HAP-1 (cell line): ENCODE measurements at places on chromosomes 1 and 21.

DNA sequence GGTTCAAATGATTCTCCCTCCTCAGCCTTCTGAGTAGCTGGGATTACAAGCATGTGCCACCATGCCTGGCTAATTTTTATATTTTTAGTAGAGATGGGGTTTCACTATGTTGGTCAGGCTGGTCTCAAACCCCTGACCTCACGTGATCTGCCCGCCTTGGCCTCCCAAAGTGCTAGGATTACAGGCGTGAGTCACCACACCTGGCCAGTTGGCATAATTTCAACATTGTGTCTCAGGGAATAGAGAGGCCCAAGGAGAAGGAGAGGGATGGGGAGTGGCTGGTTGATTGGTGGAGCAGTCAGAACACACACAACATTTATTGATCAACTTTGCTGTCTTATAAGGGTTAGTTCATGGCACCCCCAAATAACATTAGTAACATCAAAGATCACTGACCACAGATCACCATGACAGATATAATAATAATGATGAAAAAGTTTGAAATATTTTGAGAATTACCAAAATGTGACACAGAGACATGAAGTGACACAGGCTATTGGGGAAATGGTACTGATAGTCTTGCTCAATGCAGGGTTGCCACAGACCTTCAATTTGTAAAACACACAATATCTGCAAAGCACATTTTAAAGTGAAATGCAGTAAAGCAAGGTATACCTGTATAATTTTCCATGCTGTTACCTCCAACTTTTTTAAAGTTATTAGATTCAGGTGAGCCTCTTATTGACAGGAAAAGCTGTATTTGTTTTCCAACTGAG, 15.8 kb upstream of the CYB5R1 start:
- DNase-seq, result no peak

DNA sequence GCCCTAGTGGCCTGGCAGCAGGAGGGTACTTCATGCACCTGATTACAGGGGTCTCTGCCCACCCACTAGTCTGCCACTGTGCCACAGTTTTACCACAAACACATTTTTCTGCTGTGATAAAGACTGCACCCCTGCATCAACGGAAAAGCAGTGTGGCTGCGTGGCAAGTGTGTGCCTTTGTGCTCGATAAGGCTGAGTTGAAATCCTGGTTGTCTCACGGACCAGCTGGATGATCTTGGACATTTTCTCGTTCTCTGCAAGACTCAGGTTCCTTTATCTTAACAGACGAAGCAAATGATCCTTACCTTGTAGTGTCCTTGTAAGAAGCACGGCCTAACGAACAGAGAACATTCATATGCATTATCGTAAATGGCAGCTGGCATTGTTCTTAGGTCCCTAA, 10.2 kb downstream of the GRHL3 start:
- DNase-seq, result no peak

- DNase-seq, result no peak
These were observed 11.9 kb upstream of the COL18A1 start for GRCh38 chr21:45393021-45393420.

DNA sequence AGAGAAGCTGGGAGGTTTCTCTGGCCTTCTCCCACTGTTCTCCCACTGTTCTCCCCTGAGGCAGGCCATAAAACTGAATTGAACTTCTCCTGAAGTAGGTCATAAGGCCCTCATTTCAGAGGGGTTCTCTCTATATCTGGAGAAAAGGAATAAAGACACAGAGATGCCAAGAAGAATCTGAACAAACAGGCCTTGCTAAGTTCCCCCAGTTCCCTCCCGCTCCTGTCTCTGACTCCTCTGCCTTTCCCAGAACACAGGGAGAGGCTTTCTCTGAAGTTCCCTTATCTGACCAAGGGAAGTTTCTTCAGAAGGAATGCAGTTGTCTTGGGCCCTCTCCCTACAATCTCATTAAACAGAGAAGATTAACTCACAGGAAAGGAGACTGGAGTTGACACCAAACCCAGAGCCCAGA, 83.4 kb downstream of the SLC16A1 start:
- peak; percentile 46 for DNase-seq

DNA sequence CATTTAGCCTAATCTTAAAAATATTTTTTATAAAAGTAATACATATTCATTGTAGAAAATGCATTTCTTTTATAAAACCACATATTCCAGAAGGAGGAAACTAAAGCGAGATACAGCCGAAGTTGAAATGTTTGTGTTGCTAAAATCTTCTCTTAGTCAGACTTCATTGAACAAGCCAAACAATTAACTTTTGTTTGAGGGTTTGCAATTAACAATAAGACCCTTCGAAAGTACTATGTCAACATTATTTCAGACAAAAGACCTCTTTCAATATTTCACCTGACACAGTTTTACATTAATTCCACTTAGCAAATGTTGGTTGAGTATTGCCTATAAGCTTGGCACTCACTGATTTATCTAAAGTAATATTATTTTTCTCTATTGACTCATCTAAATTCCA, 354.0 kb upstream of the ADAMTS5 start:
- DNase-seq, result no peak

DNA sequence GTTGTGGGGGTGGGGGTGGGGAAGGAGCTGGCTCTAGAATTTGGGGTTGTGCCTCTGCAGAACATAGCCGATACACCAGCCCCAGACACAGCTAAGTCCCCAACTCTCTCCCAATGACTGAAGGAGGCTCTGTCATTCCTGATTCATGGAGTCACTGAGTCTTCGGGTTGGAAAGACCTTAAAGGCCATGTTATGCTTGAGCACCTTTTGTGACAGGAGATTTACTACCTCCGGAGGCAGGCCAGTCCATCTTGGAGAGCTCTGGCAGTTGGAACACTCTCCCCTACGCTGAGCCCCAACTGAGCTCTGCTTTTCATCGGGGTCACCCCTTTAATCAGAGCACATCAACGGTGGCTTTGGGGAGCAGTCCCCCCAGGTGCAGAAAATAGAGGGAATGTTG, 284.4 kb upstream of the GJB5 start:
- no peak for DNase-seq

GRCh38 chr1:187634940-187635339, 806.2 kb downstream of the PLA2G4A start:
- no peak for DNase-seq

DNA sequence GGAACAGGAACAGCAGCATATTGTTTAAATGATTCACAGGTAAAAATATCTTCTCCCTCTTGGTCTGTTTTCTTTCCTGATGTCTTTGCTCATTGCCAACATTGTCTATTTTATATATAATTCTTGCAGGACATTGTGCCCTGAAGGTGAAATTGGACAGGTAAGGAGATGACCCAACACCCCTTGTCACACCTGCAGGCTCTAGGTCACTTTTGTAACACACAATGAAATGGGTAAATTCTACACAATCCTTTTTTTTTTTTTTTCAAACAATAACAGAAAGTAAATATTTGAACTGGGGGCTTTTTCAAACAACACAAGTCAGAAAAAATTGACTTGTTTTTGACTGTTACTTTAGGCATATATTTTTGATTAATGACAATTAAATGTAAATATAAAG, 62.9 kb upstream of the ERG start:
- no peak for DNase-seq

DNA sequence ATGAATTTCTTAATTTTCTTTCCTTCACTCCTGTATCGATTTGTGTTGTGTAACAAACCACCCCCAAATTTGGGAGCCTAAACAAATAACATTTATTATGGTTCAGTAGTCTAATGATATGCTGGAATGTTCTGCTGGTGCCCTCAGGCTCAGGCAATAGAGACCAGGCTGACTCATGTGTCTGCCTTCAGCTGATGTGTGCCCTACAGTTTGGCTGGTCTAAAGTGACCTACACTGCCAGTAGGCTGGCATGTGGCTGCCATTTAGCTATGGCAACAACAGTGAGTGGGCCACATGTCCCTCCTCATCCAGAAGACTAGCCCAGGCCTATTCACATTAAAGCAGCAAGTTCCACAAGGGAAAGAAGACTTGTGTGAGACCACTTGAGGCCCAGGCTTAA, 115.8 kb downstream of the PTPRC start:
- DNase-seq, result no peak

- DNase-seq, result no peak
These were observed 1.9 kb upstream of the NTNG1 start for GRCh38 chr1:107138767-107139445.

- no peak for DNase-seq
These were observed 1496.4 kb downstream of the MRPL39 start for GRCh38 chr21:24110846-24111245.

DNA sequence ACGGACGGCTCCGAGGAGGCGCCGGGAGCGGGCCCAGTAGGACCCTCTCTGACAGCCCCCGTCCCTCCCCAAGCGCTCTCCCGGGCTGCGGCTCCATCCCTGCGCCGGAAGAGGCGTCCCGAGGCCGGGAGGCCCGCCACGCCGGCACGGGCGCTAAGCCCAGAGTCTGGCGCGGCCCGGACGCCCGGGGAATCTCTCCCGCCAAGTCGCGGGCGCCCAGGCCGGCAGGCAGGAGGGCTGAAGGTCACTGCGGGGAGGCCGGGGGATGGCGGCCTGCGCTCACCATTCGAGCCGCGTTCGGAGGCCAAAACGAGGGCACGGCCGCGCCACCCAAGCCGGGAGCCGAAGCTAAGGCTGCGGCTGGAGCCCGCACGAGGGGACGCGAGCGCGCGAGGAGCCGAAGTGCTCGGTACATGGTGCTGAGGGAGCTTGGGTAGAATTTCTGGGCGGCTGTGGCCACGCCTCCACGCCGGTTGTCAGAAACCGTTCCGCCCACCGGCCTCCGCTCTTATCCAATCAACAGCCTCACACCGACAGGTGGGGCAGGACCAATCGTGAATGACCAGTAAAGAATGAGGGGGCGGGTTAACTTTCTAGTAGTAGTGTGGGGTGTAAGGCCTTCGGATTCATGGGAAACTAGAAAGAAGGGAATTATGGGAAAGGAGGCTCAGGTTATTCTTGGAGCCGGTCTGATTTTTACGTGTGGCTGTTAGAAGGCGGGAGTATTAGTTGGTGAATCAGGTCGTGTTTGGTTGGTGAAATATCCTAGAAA, at the start of gene FH:
FH (minus strand) TSS at position 448 of the 772 bp plus-strand sequence; CDS start at position 415, 33 bp downstream.
- peak; percentile 96 for DNase-seq

- no peak for DNase-seq
These were observed 284.5 kb downstream of the PTPRU start for GRCh38 chr1:29520571-29521437.

DNA sequence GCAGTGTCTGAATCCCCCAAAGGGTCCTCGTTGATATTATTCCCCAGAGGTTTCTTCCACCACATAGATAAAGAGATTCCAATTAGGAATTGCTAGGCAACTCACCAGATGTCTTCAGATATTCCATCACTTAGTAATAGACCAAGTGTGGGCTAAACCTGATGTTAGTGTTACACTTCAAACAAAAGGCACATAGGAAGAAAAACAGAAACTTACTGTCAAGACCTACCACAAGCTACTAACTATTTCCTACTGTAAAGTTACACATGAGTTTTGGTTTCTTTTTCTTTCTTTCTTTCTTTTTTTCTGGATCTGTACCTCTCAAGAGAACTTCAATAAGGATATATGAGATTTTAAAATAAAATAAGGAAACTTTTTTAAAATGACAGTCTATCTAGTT, 879.1 kb upstream of the NEGR1 start:
- DNase-seq, result no peak

GRCh38 chr1:1788646-1789431, 10.6 kb upstream of the NADK start:
- DNase-seq, result no peak

- DNase-seq, result no peak
These were observed 194.0 kb downstream of the TOMM20 start for GRCh38 chr1:234934611-234935033.

DNA sequence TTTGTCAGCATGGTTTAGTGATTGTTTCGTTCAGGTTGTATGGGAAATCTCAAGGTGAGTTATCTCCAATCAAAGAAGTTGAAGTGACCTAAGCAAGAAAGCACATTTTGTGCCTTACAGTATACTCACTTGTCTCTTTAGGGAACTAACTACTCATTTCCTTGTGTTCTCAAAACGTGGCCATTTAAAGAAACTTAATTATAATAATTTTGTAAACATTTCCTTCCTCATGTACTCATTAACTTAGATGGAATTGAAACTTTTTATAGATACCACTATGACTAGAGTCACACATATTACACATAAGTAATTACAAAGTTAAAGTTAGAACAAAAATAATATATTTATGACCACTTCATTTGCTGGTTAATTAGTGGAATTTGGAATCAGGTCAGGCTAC, 552.6 kb downstream of the MRPL39 start:
- DNase-seq, result no peak

DNA sequence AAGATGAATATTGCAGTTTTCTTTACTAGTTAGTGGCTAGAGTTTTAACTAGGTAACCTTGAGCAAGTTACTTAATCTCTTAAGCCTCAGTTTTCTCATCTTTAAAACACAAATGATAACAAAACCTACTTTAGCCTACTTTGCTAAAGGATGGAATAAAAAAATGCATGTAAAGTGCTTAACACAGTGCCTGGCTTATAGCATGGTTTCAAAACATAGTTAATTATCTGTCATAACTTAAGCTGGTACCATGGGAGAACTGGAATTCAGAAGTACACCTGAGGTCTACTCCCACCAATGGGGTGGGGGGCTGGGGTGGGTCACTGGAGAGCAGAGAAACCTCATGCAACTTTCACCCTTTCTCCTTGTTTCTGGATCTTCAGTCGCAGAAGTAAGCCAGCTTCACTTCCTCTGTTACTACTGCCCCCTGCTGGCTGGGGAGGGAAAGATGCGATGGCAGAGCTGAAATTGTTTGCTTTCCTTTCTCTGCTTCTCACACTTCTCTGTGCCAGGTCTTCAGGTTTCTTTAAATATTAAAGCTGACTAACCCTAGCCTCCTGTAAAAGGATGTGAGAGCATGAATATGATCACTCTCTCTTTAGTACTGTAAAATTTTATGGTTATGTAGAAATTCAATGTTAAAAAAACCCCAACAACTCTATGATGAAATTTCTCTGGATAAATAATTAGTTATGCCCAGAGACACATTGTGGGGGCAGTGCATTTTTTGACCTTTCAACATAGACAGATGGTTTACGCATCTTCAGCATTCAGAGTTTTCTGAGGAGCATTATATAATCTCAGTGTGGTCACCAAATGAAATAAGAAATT, 324.2 kb downstream of the HLX start:
- DNase-seq, result peak; percentile 82

DNA sequence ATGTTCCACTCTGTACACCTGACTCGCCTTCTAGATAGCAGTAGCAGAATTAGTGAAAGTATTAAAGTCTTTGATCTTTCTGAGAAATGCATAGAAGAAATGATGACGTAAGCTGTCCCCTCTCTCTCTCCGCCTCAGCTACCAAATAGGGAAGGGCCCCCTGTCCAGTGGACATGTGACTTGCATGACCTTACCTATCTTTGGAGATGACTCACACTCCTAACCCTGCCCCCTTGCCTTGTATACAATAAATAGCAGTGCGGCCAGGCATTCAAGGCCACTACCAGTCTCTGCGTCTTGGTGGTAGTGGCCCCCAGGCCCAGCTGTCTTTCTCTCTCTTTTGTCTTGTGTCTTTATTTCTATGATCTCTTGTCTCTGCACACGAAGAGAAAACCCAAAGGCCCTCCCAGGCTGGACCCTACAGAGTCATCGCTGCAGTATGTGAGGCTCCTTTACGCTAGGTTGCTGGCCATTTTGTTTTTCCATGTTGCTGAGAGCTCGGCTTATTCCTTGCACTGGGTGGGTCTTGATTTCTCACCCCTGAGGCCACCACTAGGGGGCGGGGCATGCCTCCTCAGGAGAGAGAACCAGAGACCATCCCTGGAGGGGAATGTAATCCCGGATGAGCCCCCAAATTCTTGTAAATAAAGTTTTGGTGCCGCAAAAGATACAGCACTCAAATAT, 16.0 kb upstream of the ZBTB8B start:
- DNase-seq, result no peak
